Activated CD8-positive, alpha-beta T cell treated with anti-CD3 and anti-CD28 coated beads, Interleukin-2, amount 10 ng/mL, durations not matched to agents 7 days and 5 days (primary cell): ENCODE measurements at places on chromosomes 1 and 21. TPM values are rescaled to one million over a fixed set of nuclear protein-coding genes. Genes with fewer than 3 reads are reported as not detected.
A peak's percentile ranks its signal among the peaks of the same experiment; 100 is the strongest.

GRCh38 chr1:80445033-80445432 is 1355.7 kb upstream of the ADGRL2 start:
- DNase-seq: no peak

DNA sequence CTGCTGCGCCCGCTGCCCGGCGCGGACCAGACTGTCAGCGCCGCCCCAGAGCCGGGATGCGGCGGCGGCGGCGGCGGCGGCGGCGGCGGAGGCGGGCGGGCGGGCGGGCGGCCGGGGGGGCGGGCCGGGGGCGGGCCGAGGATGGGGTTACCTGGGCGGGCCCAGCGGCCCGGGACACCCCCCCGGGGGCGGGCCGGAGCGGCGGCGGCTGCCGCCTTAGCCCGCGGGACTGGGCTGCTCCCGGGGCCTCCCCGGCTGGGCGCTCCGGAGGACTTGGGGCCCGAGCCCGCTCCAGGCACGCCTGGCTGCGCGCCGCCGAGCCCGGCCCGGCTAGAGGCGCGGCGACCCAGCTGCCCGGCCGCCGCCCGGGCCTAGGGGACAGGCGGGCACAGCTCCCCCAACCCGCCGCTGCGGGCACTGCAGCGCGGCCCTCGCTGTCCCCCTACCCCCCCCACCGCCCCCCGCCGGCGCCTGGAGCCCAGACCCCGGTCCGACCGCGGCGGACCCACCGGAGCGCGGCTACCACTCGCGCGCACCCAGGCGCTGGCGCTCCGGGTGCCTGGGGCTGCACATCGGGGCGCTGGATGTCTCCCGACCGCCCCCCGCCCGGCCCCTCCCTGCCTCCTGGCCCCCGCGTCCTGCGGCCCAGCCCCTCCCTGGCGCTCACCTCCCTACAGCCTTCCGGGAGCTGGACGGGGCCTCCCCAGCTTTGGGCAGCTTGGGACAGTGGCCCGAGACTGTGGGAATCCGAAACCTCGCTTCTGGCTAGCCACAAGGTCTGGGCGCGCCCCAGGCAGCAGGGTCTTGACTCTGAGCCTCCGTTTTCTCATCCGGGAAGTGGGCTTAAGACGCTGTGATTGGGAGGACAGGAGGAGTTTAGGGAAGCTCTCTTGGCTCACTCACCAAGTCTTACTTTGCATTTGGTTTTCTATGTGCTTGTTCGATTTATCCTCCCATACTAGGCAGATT is at the start of gene WNT4:
Gene WNT4, minus strand, starts transcription at position 33 of the 969 bp plus-strand sequence. CDS start 175 bp downstream, outside the sequence.
- peak; percentile 34 for DNase-seq

DNA sequence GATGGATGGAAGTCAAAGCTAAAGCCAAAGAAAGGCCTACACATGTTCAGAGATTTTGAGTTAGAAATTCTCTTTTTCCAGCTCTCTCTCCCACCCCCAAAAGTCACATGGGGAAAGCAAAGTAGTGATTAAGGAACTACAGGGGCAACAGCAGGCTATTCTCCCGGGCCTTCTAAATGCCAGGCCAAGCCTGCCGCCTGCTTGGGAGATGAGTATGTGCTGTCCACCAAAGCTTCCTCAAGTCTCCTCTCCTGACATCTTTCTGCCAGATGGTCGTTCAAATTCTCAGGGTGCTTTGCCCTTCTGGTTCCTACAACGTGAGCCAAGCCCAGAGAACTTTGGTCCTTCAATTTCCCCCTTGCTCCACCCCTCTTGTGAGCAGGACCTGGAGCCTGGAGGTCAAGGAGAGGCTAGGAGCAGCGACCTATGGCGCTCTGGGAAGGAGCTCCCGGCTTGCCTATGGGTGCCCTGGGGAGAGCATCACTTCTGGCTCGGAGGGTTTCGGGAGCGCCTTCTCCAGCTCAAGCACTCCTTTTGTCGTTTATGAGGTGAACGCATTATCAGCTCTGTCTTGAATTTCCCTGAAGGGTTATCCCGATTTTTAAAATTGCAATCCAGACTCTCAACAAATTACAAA is 4.4 kb upstream of the PRRX1 start:
- no peak for DNase-seq

- no peak for DNase-seq
These were observed 30.3 kb upstream of the FAM78B start for GRCh38 chr1:166197141-166197540.

DNA sequence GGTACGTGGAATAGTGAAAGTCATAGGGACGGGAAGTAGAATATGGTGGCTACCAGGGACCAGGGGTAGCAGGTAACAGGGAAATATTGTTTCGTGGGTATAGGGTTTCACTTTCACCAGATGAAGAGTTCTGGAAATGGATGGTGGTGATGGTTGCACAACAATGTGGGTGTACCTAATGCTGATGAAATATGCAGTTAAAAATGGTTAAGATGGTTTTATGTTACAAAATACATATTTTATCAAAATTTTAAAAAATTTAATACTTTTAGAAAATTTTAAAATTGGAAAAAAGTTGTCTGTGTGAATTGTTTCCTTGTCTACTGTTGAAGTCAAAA is 55.5 kb upstream of the TLR5 start:
- no peak for DNase-seq

DNA sequence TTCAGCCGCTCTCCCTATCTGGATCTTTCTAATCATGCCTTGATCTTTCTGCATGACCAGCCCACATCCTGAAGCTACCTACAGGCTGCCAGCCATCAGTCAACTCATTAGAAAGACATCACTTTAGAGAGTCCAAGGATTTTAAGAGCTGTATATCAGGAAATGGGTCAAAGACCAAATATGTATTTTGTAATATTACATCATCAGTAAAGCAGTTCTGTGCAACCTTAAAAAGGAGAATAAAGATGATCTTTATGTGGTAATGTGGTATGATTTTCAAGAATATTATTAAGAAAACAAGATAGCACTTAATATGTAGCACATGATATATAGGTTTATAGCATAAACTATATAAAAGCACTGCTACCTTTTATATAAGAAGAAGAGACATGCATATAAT is 47.6 kb downstream of the SLC30A7 start:
- DNase-seq: no peak

GRCh38 chr1:68046423-68046822 is 4.0 kb downstream of the DIRAS3 start:
- no peak for DNase-seq

- DNase-seq: no peak
These were observed 289.1 kb downstream of the PTBP2 start for GRCh38 chr1:97010566-97011264.

GRCh38 chr1:159468321-159468720 is 28.8 kb downstream of the OR10J1 start:
- DNase-seq: no peak

GRCh38 chr1:33716976-33717688 is 146.7 kb upstream of the HMGB4 start:
- DNase-seq: no peak

GRCh38 chr1:169511316-169512005 is 25.7 kb upstream of the SLC19A2 start:
- no peak for DNase-seq

GRCh38 chr1:180973369-180973768 is 49.3 kb downstream of the STX6 start:
- DNase-seq: no peak

The FCN3 gene
- total RNA-seq: not detected

The MAP1LC3C gene
- not detected for total RNA-seq
